ENCODE measurements at places on chromosomes 2 and 18.

GRCh38 chr2:44324971-44325426 is 36.3 kb downstream of the PREPL start:
- DNase-seq, result no peak

DNA sequence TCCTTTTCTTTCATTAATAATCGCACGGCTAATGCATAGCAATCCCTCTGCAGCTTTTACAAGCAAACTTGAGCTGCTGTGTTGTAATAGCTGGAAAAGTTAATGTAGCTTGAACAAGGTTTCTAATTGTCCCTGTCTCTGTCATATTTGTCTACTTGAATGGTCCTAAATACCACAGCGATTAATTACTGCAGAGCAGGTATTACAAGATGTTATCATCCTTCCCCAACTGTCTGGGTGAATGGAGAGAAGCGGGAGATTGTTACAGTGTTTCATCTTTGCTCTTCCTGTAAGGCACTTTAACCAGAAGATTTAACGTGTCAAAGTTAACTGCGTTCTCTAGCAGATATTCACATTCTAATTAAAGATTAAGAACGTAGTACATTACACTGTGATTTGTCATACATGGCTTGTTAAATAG is 422.2 kb upstream of the POU3F3 start:
- DNase-seq, result no peak

- peak; percentile 51 for DNase-seq
Observed at GRCh38 chr2:98492441-98492840, 47.8 kb downstream of the INPP4A start.

- no peak for DNase-seq
Observed at GRCh38 chr2:57809230-57809629, 237.4 kb upstream of the VRK2 start.

GRCh38 chr18:37225279-37225678 is 340.3 kb downstream of the CELF4 start:
- DNase-seq, result no peak

GRCh38 chr2:20525041-20526035 is 78.5 kb downstream of the RHOB start:
- DNase-seq, result no peak

DNA sequence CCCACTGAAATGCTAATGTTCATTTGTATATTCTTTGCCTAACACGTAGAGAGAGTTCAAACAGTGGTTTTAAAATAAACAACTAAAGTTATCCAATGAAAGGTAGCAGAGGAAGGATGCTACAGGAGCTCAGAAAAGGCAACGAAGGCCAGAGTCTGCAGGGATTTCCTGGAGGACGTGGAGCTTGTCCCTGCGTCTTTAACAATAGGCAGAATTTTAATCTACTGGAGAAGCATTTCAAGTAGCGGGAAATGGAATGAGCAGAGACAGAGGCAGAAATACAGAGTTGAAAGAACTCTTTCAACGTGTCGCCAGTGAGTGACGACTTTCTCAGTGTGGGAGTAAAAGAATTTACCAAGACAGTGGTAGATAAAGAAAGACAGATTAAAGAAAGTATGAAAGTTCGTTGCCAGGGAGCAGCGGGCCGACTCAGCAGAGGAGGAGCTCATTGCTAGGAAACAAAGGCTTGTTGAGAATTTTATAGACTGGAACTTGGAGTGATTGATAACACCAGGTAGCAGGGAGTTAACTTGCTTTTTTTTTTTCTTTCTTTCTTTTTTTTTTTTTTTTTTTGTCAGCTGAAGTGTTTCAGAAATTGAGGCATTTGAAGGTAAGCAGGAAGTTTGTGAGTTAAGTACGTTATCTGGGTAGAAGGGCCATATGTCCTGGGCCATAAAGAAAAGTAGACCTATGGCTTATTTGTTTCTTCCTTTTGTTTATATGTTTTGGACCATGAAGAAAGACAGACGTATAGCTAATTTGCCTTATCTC is 625 bp upstream of the NBAS start:
- DNase-seq, result peak; percentile 29

DNA sequence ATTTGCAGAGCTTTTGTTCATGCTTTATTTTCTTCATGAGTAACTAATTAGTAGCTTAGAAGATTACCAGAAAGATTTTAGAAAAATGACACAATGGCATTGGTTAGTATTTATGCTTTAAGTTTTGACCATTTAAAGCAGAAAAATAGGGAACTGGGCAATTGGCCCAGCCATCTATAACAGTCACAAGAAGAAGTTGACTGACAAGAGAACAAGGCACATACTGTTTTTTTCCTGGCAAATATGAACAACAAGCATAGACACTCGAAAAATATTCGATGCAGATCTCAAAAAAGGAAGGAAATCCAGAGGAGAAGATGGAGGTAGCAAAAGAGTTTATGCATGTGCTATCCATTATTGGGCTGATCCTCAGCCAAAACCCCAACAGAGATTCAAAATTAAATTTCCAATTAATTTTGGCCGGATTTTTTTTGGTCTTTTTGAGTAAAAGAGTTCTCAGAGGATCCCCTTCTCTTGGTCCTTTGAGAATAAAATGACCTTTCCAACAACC is 200.8 kb upstream of the SLC35G4 start:
- no peak for DNase-seq

DNA sequence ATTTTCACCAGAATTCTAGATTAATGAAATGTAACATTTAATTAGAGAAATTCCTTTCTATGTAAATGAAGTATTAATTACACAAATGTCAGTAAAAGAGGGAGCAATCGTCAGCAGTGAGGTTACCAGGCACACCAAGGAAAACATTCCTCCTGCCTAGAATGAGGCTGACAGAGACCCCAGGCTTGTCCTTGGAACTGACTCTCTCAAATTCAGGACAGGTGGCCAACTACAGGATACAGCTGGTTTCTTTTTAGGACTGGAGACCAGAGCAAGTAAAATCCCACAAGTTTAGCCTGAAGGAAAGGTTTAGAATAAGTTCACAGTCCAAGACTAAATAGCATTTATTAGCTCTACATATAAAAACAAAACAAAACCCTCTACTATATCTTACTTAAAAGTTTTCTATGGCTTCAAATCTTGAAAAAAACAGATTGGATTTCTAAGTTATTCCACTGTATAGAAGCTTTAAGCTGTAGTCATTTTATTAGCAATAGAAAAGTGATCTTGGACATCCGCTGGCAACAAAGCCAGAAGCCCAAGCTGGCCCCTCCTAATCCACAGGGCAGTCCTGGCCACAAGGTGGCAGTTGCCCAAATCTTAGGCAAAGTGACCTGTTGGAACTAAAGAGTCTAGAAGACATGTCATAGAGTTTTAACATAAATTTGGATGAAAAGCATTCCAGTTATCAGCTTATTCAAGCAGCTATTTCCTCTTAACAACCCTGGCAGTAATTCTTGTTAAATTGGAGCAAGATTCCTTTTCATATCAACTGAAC is 81.0 kb downstream of the SP3 start:
- peak; percentile 69 for DNase-seq

DNA sequence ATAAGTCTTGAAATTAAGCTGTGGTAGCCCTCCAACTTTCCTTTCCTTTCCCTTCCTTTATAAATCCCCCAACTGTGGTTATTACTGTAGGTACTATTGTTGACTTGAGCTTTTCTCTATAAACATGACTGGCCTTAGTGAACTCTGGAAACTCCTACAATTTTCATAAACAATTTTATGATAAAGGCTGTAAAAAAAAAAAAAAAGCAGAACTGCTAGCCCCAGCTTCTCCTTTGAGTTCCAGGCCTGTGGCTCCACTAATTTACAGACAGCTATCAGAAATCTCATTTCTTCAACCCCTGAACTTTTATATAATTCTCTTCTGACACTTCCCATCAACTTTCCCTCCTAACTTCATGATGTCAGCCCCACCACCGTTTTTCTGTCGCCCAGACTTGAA is 174.3 kb downstream of the IKZF2 start:
- DNase-seq, result peak; percentile 26

Data from suppressor macrophage treated with lipopolysaccharide for 1 hour (primary cell).